ENCODE measurements at places on chromosomes 6 and 20. TPM values are rescaled to one million over a fixed set of nuclear protein-coding genes. Genes with fewer than 3 reads are reported as not detected.

Gene CYP39A1
- 0.29 TPM for total RNA-seq

GRCh38 chr20:63500902-63501817 lies 2.3 kb upstream of the EEF1A2 start:
- no peak for DNase-seq

GRCh38 chr6:13251242-13251641 lies 77.1 kb downstream of the TBC1D7 start:
- DNase-seq = no peak

DNA sequence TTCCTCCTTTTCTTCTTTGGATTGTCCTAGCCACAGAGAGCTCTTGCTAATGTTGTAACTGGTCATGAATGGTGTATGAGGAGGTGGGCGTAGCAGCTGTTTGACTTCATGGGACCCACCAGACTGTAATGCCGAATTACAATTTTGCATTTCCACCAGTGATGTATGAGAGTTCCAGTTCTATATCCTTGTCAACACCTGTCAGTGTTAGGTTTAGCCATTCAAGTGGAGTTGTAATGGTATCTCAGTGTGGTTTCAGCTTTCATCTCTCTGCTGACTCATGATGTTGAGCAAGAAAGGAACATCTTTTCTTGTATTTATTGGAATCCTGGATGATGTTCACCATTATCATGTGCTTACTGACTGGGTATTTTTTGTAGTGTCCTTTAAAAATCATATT lies 5.1 kb downstream of the IGF2R start:
- DNase-seq = peak; percentile 43

DNA sequence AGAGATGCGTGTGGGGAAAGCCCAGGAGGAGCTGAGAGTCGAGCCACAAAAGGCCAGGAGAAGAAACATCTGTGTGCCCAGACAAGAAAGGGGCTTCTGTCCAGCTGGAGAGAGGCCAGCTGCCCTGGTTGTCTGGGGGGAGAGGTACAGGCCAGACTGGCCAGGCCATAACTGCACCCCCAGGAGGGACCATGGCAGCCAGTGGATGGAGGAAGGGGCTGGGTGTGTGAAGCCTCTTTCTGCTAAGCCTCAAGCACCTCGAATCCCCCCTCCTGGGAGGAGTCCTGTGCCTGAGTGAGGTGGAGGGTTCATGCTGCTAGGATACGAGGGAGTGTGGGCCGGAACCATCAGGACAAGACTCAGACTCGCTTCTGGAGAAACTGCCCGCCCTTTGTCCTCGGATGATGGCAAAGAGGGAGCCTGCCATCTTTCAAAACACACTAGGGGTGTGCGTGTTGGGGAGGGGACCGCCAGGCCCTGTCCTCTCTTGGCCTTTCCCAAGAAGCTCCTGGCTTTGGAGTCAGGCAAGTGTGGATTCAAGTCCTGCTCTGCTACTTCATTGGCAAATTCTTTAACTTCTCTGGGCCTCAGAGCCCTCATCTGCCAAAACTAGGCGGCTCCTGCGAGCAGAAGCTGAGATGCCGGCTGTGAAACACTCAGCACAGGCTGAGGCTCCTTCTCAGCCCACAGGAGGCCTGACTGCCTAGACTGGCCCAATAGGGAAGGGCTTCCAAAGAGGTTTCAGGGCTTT lies 90.3 kb downstream of the ASXL1 start:
- DNase-seq = no peak

DNA sequence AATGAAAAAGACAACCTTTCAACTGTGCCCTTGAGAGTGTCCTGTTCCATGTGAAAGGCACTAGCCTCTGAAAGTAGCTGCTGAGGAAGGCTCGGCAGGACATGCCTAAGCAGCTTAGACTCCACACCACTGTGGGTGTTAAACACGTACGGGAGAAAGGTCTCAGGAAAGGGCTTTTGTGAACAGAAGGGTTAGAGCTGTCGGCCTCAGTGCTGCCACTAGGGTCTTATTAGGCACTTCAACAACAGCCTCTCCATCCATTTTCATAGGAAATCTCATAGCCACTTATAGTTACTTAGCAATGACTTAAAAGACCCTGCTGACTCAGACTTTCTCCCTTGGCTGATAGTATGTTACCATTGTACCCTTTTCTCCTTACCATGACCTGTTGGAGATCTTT lies 662.8 kb downstream of the TBC1D32 start:
- no peak for DNase-seq

DNA sequence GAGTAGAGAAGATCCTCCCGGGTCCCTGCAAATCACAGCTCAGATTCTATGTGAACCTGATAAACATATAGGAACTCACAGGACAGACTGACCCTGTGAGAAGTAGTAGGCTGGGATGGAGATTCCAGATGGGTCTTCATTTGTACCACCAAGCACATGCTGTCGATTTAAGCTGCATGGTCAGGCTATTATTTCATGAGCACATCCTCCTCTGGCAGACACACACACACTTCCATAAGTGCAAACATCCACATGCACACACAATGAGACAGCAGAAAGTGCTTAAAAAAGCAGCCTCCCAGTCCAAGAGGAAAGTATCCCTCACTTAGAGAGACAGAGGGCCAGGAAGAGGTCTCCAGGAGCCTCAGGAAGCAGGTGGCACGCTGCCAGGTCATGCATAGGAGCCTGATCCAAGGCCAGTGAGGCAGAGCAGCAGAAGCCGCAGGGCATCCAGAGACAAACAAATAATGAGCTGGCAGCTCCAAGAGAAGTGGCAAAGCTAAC lies 131.8 kb downstream of the UNC5CL start:
- DNase-seq = peak; percentile 74

GRCh38 chr20:37540001-37540400 lies 12.3 kb upstream of the BLCAP start:
- no peak for DNase-seq

DNA sequence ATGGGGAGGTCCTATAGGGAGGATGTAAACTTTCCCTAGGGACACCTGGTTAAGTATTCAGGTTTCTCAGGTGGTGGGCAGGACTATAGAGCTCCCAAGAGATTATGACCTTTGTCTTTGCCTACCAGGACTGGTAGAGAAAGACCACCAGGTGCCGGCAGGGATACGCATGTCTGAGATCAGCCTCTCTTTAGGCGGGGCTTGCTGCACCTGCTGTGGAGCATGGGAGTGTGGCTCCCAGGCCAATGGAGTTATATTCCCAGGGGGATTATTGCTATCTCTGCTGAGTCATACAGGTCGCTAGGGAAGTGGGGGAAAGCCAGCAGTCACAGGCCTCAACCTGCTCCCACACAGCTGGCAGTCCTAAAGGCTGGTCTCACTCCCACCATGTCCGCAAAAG lies 280.5 kb upstream of the MMS22L start:
- no peak for DNase-seq

- no peak for DNase-seq
Measured at GRCh38 chr6:24907919-24908649, 27.7 kb downstream of the RIPOR2 start.
